ENCODE measurements at places on chromosomes 7 and 10.

GRCh38 chr10:82661701-82662100, 786.7 kb downstream of the NRG3 start:
- no peak for DNase-seq

DNA sequence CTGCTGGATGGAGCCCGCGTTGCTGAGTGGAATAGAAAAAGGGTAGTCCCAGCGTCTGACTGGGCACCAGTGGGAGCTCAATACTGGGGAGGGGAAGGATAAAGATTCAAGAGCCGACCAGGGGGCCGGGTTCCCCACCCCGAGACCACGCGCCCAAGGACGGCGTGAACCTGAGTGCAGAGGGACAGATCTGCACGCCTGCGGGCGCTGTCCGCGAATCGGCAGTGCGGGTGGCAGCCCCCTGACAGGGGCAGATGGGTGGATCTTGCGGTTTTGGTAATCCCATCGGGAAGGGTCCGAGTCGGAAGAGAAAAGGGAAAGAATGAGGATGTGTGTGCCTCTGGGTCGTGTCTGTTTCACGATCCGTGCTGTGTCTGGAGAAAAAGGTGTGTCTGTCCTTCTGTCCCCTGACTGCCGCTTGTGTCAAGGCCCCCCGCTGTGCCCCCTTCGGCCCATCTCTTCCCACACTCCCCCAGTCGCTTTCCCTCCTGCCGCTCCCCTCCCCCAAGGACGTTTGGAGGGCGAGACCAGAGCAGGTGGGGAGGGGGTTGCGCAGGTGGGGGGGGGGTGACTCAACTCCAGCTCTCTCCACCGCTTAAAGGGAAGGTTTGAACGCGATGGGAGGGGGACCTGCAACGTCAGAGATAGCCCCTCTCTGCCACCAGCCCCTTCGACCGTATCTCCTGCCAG, 734 bp upstream of the VGF start:
- DNase-seq: no peak

- DNase-seq: no peak
These were observed 2.9 kb downstream of the TECPR1 start for GRCh38 chr7:98249106-98249505.

DNA sequence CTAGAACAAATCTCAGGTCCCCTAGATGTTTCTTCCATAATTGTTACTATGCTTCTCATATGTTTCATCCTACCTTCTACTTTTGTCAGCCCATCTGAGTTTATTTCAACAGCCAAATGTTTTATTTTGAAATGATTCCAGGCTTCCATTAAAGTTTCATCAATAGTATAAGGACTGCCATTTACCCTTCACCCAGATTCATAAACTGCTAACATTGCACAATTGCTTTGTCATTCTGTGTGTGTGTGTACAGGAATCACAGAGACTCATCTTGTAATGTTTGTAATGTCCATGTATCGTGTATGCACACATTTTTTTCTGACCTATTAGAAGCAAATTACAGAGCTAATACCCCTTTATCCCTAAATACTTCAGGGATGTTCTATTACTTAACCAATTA, 25.5 kb downstream of the MMRN2 start:
- no peak for DNase-seq

DNA sequence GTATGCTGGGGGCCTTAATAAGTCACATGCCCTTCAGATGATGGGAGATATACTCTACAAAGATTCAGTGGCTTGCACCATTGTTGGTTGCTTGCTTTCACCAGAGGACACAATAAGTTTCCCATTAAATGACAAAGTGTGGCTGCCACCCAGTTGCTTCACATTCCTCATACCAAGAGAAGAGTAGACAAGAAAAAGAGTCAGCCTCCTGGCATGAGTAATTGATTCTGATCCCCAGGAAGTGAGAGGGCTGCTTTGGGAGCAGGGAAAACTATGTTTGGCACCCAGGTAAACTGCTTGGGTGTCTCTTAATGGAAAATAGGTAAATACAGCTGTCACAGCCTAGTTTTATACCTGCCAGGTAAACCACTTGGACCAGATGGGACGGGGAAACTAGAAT, 66.7 kb upstream of the IL6 start:
- no peak for DNase-seq

DNA sequence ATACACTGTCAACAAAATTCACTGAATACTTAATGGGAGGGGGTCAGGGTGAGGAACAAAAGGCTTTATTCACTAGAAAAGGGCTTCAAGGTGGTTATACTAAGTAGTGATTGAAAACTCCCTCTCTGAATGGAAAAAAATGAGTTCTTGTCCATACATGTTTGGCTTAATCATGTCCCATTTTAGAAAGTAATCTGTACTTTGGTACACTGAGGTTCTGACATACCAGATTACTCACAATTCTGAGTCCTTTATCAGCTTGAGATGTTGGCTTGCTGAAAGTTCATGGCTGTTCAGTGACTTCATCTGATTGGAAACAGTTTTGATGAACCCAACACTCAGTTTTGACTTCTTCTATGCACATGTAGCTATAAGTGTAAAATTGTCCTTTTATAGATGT, 12.8 kb upstream of the NOBOX start:
- DNase-seq: no peak
